Activated CD8-positive, alpha-beta T cell treated with anti-CD3 and anti-CD28 coated beads, Interleukin-2, amount 10 ng/mL, durations not matched to agents 7 days and 5 days (primary cell): ENCODE measurements at places on chromosomes 2 and 18.
A peak's percentile ranks its signal among the peaks of the same experiment; 100 is the strongest.

DNA sequence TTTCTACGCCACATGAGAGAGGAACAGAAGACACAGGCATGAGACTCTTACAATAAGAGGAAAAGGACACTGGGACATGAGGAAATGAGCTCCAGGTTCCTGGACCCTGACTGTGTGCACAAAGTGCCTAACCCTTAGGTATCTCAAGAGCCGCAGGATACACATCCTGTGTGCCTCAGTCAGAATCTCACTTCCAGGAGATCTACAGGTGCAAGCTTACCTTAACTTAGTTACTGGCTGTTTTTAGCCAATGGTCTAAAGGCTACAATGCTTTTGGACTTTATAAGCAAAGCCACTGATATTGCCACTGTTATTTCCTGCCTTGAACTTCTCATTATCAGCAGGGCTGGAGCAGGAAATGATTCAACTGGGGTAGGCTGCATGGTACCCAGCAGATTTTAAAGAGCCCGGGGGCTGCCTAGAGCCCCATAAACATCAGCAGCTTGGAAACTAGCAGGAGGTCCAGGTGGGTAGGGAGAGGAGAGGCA is 254.4 kb downstream of the ZNF521 start:
- DNase-seq, result no peak

DNA sequence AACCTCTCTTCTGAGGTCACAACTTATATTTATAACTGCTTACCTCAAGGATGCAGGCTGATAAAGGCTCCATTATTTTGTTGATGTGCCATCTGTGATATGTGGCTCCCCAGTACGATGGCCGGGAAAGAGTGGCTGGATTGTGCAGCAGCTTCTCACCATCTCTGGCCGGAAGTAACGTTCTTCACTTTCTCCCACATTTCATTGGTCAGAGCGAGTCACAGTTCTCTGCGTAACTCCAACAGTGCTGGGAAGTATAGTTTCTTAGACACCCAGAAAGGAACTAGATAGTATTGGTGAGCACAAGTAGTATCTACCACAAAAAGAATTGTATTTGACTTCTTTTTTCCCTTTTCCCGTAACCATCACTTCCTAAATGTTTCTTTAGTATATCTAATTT is 28.7 kb downstream of the ZSWIM2 start:
- DNase-seq, result no peak

- peak; percentile 84 for DNase-seq
Measured at GRCh38 chr2:100291152-100291970, 30.9 kb downstream of the LONRF2 start.

DNA sequence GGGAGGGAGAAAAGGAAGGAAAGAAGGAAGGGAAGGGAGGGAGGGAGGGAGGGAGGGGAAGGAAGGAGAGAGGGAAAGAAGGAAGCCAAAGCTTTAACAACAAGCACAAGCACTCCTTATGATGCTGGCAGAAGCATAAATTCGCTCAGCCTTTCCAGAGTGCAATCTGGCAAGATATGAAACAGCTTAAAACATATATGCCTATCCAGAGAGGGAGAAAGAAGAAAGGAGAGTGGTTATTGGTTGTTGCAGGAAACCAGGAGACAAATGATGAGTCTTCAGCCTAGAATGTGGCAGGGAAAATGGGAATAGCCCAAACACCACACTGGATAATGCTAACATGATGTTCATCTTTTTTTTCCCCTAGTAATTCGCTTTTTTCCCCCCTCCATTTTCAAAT is 64.0 kb downstream of the STPG4 start:
- DNase-seq, result no peak

- DNase-seq, result no peak
Measured at GRCh38 chr2:239028253-239028619, 180.4 kb downstream of the TWIST2 start.

- DNase-seq, result peak; percentile 58
Measured at GRCh38 chr18:25921677-25922421, 168.6 kb downstream of the SS18 start.

GRCh38 chr2:172223601-172224054 is 120.9 kb upstream of the DLX2 start:
- DNase-seq, result peak; percentile 47

- peak; percentile 79 for DNase-seq
Measured at GRCh38 chr2:96870626-96871255, 861 bp upstream of the SEMA4C start.

DNA sequence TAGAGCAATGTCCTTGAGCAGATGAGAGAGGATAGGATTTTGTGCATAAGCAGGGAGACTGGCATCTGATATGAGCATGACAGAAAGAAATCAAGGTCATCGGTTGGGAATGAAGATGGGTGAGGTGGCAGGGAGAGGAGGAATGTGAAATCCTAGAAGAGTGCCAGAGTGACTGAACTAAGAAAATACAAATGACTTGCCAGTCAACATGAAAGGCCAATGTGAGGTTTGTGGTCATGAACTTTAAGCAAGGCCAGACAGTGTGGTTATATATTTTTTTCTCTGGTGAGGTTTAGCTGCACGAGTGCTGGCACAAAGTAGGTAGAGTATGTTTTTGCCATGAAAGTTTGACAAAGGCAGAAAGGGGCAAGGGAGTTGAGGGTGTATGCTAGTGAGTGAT is 21.2 kb downstream of the QPCT start:
- peak; percentile 35 for DNase-seq

GRCh38 chr2:118185210-118186109 is 97.2 kb downstream of the INSIG2 start:
- DNase-seq, result peak; percentile 70

GRCh38 chr2:43105586-43106558 is 120.5 kb downstream of the ZFP36L2 start:
- DNase-seq, result no peak

DNA sequence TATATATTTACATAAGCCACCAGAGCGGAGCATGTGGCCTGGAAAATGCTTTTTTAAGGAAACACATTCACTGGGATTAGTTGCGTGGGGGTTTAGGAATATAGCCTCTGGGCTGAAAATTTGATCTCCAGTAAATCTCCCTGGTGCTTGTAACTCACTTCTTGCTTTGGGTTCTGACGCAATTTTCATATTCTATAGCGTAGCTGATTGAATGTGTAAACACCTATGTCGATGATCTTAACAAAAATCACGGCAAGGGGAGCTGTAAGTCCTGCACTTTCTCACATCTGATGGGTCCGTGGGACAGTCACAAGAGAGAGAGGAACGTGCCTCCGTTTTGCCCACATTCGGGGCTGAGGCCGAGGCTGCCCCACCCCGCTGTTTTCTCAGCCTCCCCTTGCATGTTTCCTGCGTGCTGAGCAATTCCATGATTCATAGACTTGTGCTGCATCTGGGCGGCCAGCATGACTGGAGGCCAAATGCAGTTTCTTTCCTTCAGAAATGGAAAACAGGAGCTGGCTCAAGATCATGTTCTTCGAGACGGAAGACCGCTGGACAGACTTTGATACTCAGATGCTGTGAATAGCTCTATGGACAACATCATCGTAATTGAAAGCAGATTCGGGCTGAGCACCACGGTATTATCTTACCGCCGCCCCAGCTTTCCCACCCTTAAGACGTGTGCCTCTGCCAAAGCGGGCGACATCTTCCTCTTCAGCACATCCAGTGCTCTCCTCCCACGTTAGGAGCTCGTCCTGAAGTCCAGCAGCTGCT is 109.2 kb downstream of the TMEM18 start:
- DNase-seq, result no peak

DNA sequence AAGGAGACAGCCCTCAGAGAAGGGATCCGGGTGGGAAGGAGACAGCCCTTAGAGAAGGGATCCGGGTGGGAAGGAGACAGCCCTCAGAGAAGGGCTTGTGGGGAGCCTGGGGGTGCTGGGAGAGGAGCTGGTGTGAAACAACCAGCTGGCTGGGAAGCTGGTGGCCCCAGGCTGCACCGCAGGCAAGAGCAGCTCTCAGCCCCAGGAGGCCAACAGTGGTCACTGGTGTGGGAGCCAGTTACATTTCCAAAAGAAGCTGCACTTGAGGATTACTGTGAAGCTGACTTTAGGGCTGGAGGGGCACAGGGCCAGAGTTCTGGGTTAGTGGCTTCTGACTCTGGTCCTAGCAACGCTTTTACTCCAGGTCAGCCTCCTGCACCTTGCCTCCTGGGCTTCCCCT is 3.3 kb downstream of the HES6 start:
- DNase-seq, result no peak

DNA sequence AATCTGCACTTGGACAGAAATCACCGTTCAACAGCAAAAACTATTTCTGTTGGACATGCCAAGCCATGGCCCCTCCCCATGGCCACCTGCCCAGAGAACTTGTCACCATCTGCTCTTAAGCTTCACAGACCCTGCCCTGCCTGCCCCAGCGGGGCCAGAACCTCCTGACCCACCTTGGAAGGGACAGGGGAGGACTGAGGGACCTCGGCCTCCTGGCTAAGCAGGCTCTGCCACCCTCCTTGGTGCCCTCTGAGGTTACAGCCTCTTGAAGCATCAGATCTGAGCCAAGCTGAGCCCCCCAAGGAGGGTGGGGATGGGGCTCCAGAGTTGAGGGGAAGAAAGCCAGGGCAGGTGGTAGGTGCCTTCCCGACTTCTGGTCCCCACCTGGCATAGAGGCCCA is 6.5 kb downstream of the TEX261 start:
- no peak for DNase-seq

DNA sequence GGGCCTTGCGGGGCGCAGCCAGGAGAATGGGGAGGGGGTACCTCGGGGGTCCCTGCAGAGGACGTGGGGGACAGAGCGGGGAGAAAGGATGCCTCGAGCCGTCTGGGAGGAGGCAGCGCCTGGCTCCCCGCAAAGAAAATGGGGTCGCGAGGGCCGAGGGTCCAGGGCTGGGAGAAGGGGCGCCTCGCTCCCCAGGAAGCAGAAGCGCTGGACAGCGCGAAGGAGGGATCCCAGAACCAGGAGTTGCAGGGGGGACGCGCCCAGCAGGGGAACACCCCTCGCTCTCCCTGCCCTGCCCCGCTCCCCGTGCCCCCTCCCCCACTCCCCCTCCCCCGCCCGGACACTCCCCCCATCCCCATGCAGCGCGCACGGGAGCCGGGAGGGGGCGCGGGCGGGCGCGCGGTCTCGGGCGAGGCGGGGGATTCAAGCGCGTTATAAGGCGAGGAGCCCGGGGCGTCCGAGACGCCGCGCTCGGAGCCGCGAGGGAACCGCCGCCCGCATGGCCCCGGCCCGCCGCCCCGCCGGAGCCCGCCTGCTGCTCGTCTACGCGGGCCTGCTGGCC is at the start of gene ERFE:
Gene ERFE, plus strand, starts transcription at position 462 of the 562 bp plus-strand sequence. Its CDS starts 38 bp downstream, at position 500.
- peak; percentile 60 for DNase-seq

DNA sequence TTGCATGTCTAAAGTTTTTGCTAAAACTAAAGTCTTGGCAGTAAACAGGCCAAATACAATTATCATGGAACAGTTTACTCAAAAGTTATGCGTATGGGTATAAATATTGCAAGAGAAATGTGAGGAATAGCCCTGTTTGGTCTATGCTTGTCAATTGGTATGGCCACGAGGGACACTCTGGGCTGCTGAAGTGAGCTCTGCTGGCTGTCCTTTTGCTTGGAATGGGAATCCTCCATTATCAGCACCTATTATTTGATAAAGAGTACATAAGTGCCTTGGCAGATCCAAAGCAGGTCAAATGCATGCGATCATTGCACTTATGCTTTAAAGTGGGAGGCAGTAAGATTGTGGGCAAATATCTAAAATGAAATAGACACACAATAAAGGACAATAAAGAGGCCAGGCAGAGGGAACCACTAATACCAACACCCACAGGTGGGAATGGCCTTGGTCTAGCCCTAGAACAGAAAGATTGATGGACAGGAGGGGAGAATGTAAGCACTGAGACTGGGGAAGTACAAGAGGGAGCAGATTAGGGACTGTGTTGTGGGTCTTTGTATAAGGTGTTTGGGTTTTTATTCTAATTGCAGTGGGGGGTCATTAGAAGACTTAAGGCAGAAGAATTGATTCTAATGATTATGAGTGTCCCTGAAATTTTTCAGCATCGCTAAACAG is 60.0 kb upstream of the NOSTRIN start:
- DNase-seq, result no peak

- DNase-seq, result no peak
Measured at GRCh38 chr2:30756051-30756719, 51.1 kb downstream of the CAPN13 start.

DNA sequence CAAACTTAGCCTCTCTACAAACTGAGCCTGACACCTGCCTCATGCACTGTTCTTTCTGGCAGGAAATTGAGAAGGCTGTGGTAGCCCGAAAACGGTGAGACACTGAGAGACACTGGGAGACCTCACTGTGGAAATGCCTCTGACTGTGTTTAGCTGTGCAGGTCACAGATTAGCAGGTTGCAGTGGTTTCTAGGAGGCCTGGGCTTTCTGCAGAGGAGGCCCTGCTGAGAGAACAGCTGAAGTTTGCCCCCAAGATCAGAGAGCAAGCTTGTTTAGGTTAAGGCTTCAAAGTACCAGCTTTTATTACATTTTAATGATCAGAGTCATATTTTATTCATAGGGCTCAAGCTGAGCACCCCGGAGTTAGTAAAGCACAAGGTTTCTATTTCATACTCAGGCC is 68.7 kb upstream of the LYPD6 start:
- no peak for DNase-seq

DNA sequence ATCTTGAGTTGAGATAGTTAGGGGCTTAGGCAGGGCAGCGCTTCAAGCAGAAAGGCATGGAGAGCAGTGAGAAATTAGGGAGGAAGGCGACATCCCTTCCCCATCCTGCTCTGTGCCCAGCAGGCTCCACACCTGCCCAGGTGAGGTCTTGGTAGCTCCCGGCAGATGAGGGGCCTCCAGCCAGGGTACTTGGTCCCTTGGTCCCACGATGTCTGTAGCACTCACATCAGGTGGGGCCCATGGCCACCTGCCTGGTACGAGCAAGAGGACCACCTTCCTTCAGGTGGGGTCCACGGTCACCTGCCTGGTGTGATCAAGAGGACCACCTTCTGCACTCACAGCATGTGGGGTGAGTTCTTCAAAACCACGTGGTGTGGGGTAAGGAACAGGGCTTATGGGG is 91.2 kb downstream of the GALR1 start:
- DNase-seq, result no peak

DNA sequence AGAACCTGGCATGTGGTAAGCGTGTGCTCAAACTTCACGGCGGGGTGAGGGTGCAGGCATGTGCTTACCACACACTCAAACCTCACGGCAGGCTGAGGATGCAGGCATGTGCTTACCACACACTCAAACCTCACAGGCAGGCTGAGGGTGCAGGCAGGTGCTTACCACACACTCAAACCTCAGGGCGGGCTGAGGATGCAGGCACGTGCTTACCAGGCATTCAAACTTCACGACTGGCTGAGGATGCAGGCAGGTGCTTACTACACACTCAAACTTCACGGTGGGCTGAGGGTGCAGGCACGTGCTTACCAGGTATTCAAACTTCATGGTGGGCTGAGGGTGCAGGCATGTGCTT is 105.0 kb upstream of the ALKAL2 start:
- DNase-seq, result no peak

DNA sequence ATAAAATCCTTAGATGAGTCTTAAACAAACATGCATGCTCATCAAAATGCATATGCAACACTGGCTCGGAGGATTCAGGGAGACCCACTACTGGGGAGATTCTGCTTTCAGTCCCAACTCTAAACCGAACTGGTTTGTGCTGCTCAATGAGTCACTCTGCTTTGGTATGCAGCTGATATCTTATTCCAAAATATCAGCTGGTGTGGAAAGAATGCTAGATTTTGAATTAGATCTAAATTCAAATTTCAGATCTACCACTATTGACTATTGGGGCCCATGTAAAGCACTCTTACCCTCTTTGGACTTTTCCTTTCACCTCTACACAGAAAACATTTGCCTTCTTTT is 39.2 kb upstream of the TTN start:
- DNase-seq, result no peak
